ENCODE measurements at places on chromosomes 4 and X. TPM values are rescaled to one million over a fixed set of nuclear protein-coding genes. Genes with fewer than 3 reads are reported as not detected.

DNA sequence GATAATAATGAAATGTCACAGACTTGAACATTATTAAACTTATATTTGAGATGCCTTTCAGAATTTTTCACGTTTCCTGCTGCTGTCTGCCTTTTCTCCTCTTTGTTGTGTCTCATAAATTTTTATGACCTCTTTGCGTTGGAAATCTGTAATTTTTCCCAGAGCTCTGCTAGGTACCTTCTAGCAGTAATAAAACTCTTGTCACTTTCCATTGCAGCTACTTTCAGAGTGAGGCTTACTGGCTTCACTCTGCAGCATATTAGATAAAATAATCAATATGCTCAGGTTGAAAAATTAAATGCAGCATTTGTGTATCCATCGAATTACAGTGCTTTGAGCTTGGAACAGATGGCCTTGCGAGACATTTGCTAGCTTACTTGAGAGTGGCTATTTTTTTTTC lies 689.0 kb downstream of the GRID2 start:
- DNase-seq: no peak

DNA sequence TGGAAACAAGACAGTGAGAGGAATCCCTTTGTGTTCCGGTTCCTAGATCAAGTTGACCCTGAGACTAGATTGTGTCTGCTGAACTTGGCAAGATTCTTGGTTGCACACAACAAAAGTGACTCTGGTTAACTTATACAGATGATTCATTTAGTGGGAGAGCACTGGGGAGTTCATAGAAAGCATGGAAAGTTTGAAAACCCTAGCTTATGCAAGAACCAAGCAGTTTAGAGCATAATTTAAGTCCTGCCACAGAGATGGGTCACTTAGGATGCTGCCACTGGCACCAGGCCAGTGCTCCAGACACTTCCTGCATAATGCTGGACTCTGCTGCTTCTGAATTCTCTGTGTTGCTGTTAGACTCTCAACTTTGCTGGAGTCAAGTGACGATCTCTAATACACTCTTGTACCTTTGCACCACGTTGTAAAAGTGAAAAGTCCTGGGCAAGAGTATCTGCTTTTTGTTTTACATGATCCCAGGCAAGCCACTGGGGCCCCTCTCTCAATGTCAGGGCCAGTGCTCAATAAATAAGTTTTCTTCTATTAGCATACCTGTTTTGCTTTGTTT lies 12.7 kb upstream of the DCUN1D4 start:
- DNase-seq: no peak

NUDT10 gene
- not detected for total RNA-seq

GRCh38 chr4:56310401-56311125 lies 76.7 kb downstream of the AASDH start:
- no peak for DNase-seq

DNA sequence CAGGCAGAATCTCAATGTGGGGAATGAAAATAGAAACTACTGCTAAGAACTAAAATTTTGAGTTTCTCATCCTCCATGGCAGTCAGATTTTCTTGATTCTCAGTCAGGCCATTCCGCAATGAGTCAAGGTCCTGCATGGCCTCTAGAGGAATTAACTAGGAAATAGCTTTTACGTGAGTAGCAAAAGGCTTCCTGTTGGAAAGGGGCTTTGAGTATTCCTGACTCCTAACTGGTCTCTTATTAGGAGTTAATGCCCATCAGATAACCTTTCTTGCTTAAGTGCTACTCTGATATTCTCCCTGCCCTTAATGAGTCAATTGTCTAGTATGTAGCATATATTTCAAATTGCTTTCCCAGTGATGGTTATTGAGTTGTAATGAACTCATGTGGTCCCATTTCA lies 65.7 kb upstream of the ARHGAP24 start:
- no peak for DNase-seq

TMSB15C gene
- 0.41 TPM for total RNA-seq

GRCh38 chr4:184911310-184911709 lies 85.5 kb upstream of the ACSL1 start:
- peak; percentile 44 for DNase-seq

DNA sequence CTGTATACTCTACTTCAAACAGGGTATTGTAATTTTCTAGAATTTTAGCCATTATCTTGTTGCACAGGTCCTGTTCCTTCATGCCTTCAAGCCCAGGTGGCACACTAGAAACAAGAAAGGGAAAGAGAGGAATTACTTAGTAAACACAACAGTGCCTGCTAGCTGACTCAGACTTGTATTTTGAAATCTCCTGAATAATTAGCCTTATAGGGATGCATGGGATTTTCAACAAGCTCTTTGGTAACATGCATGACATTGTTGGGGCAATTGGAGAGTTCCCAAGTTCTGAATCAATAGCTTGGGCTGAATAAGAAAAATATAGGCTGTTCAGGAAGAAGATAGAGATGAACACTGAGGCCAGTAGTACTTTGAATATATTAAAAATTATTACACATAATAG lies 118.8 kb downstream of the FAM13A start:
- DNase-seq: no peak

DNA sequence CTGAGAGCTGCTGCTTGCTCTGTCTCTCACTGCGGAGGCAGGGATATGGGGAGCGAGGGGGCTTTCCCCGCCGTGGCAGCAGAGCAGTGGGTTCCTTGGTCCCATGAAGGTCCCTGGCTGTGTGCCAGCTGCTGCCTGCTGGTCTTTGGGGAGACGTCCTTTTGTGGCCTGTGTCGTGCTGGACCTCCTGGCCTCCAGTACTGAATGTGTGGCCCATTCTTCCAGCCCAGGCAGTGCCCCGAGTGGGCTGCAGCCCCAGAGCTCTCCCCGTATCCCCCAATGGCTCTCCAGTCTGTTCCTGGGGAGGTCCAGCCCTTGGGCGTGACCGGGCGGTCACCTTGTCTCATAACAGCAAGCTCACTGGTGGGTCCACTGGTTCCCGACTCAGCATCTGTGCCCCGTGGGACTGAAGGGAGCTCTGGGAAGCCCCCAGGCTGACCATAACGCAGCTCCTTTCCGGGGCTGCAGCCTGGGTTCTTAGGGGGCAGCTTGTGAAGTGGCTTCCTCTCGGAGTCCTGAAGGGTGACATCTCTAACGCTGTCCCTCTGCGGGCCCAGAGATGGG lies 115.6 kb downstream of the SMIM20 start:
- DNase-seq: no peak

DNA sequence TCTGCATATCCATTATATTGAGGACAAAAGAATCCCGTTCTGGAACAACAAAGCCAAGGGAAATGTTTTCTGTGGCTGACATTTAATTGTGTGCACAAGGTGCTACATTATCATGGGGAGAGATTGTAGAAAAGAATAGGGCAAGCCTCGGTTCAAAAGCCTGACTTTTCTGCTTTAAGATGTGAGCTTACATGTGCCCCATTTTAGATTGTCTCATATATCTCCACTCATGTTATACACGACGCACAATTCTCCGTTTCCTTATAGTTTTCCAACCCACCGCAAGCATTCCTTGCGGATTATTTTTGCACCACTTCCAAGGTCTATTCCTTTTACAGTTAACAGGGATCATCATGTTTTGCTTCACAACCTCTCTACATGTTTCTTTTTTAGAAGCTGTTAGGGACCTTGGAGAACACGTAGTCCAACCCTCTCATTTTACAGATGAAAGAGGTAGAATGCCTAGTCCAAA lies 99.6 kb upstream of the MAML3 start:
- no peak for DNase-seq

GRCh38 chr4:87050596-87050995 lies 115.8 kb downstream of the AFF1 start:
- DNase-seq: no peak

DNA sequence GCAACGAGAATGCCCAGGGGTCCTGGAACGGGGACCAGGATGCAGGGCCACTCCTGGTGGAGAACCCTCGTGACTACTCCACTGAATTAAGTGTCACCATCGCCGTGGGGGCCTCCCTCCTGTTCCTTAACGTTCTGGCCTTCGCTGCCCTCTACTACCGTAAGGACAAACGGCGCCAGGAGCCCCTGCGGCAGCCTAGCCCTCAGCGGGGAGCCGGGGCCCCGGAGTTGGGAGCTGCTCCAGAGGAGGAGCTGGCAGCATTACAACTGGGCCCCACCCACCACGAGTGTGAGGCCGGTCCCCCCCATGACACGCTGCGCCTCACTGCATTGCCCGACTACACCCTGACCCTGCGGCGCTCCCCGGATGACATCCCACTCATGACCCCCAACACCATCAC lies 24.9 kb downstream of the NLGN3 start:
- no peak for DNase-seq

DNA sequence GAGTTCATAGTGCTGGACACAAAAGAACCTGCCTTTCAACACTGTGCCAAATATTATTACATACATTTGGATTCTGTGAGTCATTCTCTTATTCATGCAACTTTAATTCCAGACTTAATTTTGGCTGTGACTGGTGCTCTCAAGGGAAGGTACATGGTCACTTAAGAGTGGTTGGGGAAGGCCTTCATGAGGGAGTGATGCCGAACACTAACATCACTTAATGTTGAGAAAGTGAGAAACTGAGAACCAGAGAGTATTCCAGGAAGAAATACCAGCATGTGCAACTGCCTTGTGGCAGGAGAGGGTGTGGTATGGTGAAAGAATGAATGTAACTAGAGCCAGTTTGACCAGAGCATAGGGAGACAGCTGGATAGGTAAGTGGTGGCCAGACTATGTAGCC lies 41.5 kb upstream of the FHDC1 start:
- DNase-seq: no peak
